ENCODE measurements at places on chromosomes 4 and X. TPM values are rescaled to one million over a fixed set of nuclear protein-coding genes. Genes with fewer than 3 reads are reported as not detected.

MAGEC1 gene
- total RNA-seq, result not detected

RHOXF2 gene
- not detected for total RNA-seq

FAM9A gene
- total RNA-seq, result not detected

GRCh38 chr4:169251291-169252235, 19.2 kb downstream of the SH3RF1 start:
- DNase-seq, result no peak

- DNase-seq, result peak; percentile 35
Measured at GRCh38 chr4:4488405-4489404, 53.1 kb downstream of the STX18 start.

GALNTL6 gene
- total RNA-seq, result 0.52 TPM

RASSF6 gene
- total RNA-seq, result not detected

DNA sequence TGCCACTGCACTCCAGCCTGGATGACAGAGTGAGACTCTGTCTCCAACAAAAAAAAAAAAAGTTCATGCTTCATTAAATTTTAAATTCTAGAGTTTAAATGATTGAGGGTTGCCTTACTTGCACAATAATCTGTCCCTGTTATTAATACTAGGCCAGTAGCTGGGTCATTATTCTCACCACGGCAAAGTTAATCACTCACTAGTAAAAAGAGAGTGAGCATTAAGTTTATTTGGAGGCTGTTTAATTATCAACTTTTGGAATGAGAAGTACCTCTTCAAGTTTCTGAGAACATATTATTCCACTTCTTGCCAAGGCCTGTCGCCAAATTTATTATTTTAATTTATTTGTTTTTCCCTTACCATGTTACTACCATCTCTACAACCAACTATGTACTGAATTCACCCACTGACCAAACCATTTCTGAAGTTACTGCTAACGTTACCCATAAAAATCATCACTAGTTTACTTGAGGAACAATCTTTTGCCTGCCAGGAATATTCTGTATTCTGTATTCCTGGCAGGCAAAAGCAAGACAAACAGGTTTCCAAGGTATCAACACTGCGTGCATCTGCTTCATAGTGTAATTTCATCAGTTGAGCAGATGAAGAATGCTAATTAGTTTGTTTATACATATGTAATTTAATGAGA, 26.5 kb downstream of the GUCY1A1 start:
- DNase-seq, result no peak

GRCh38 chrX:100649550-100650356, 5.8 kb downstream of the SRPX2 start:
- peak; percentile 50 for DNase-seq

GRCh38 chrX:11760958-11761357, 2.9 kb downstream of the MSL3 start:
- no peak for DNase-seq

DACH2 gene
- not detected for total RNA-seq

- no peak for DNase-seq
Measured at GRCh38 chrX:71195964-71196649, 26.9 kb upstream of the GJB1 start.

SH3BGRL gene
- total RNA-seq, result 28.7 TPM

DNA sequence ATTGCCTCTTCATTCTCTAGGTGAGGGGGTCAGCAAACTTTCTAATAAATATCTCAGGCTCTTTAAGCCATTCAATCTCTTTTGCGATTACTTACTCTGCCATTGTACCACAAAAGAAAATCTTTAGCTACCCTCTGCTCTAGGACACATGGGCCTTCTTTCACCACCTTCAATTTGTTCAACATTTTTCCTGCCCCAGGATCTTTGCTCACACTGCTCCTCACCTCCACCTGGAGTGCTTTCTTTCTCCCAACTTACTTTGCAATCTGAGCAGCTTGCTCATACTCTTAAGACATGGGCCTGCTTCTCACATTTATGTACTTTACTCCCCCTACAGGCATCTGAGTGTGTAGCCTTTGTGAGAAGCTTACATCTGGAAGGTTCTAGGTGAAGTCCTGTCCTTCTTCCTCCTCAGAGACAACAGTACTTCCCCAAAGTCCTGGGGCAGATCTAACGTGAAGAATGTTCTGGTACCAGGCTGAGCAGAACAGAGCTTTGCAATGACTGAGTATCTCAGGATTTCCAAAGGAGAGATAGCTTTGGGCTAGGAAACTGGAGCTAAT, 55.0 kb upstream of the PRDM5 start:
- no peak for DNase-seq

GRCh38 chr4:184392748-184393559, 81.4 kb downstream of the IRF2 start:
- no peak for DNase-seq

DNA sequence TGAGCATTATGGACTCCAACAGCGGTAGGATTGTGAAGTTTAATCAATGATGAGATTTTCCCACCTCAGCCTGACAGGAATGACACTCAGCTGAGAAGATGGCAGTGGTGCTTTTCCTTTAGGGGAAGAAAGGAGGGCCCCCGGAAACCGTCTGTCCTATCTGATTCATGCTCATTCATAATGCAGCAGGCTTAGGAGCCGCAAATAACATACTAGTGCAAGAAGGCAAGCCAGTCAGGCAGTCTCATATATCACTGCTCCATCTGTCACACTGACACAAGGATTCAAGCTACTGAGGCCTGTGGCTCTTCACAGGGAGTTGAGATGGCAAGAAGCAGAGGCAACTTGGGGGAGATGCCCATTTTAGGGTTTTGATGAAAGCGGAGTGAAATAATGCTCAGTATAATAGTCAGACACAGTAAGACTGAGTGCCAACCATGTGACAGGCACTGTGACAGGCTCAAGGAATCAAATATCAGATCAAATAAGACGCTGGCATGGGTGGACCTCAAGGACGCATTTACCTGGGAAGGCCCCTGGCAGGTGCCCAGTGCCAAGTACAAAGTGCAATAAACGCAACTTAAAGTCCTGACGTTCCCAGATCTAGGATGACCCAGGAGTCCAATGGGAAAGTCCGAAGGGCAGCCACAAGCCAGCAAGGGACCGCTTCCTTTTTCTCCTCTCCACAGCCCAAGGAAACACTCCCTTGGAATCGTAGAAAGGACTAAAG, 63.4 kb downstream of the FHDC1 start:
- DNase-seq, result no peak

DNA sequence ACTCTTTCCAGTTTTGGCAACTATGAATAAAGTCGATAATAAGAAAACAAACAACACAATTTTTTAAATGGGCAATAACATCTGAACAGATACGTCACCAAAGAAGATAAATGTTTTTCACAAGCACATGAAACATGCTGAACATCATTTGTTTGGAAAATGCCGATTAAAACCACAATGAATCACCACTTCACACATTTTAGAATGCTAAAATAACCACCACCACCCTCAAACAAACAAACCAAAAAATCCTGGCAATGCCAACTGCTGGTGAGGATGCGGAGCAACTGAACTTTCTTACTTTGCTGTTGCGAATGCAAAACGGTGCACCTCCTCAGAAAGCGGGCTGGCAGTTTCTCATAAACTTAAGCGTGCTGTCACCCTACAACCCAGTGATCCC, 115.9 kb downstream of the NSUN7 start:
- no peak for DNase-seq

RRH gene
- total RNA-seq, result not detected

- DNase-seq, result no peak
Measured at GRCh38 chrX:109914114-109914849, 88.6 kb upstream of the TMEM164 start.

DNA sequence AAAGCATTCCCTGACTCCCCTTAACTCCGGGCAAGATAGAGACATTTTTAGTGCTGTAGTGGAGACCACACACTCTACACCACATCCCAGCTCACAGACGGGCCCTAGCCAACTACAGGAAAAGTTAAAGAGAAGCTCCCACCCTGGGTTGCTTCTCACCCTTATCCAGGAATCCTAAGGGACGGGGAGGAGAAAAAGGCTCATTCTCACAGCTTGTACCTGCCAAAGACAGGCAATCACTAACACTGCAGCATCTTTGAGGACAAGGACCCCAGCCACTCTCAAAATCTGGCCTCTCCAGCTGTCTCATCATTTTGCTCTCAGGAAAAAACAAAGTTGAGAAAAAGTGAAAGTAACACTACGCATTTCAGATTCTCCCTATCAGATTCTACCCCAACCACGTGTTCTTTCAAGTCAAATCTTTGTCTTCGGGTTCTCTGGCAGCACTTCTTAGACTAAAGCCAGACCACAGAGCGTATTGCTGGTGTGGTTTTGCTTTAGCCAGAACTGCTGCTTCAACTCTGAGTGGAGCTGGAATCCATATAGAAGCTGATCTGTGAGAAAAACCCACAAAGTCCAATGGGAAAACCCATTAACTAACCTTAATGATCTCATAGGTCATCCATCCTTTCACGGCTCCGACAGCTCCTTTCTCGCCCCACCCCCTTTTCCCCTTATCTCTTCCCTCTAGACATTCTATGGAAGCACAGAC, 605.9 kb upstream of the DIPK2B start:
- no peak for DNase-seq

- DNase-seq, result no peak
Measured at GRCh38 chr4:7765666-7766065, 174.0 kb downstream of the AFAP1 start.

DNA sequence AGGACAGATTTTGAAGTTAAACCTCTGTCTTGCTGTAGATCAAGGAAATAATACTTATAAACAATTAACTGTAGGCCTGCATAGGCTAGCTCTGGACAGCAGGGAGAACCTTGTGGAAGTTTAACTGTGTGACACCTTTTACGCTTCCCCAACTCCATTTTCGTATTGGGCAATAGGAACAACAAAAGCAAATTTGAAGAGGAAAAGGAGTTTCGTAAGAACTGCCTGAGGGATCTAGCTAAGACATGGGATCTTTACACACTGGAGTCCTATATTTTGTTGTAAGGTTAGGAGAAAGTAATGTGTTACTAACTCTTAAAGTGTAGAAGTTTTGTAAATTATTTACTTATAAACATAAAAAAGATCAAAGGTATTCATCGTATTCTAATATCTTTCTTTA, 324.9 kb upstream of the CASK start:
- DNase-seq, result no peak

GRCh38 chr4:141081921-141082395, 51.3 kb downstream of the RNF150 start:
- no peak for DNase-seq

PCDH11X gene
- total RNA-seq, result 0.07 TPM

DNA sequence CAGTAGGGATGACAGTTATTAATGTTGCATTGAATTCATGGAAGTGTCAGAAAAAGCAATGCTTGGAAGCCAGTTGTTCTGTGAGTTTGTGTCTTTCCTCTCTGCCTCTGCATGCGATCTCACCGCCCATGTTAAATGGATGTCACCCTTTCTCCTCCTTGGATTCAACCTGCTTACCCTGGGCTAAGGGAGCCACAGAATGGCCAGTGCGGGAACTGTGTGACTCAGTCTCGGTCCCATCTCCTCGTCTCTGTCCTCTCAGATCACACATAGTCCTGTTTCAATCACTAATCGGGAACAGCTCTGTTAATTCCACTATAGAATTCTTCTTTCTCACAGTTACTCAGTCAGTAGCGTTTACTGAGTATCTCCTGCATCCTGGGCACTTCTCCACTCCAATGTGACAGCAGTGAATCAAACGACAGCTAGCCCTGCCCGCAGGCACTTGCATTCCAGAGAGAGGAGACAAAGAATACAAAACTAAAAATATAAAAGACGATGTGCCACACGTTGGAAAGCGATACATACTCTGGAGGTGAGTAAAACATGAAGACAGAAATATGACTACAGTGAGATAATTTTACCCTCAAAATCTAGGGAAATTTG, 53.6 kb upstream of the TLR3 start:
- no peak for DNase-seq

DNA sequence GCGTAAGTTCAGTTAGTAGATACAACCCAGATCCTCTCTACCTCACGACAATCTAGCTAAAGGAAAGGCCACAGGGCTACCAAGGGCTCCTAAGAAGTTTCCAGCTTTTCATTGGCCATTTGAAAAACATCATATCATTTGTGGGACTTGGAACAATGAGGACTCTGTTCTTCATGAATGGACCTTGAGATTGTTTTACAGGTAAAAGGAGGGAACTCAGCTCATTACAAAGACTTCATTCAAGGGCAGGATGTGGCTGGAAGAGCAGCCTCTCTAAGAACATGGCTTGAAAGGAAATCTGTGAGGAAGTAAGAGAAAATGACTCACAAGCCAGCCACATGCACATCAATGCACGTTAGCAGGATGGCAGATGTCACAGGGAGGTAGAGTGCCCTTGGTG, 105.9 kb upstream of the SLC7A11 start:
- no peak for DNase-seq

- DNase-seq, result no peak
Measured at GRCh38 chrX:12986164-12986779, 11.4 kb downstream of the TMSB4X start.

PRKG2 gene
- 0.75 TPM for total RNA-seq

DNA sequence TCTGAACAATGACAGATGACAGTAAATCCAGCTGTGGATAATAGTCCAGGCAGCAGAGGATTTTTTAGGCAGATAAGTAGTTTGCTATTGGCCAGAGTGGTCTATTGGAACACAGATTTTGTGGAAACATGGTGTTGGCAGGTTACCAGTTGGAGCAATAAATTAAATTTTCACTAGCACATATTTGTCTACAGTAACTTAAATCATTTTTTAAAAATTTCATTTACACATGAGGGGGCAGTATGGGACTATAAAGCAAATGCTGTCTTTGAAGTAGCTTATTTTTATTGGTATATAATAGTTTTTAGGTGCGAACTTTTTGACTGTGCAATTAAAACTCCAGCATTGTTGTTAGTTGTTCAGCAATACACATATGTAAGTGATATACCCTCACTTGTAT, 289.8 kb downstream of the ARHGAP10 start:
- DNase-seq, result no peak

GRCh38 chr4:119238068-119238722, 25.7 kb downstream of the USP53 start:
- no peak for DNase-seq

Measured in heart left ventricle (tissue), 16 donors.